Thymus (tissue), 14 donors: ENCODE measurements at places on chromosomes 13 and 19.

GRCh38 chr13:49369866-49370265, 74.0 kb downstream of the CAB39L start:
- no peak for DNase-seq

GRCh38 chr13:95164830-95165229, 136.4 kb downstream of the ABCC4 start:
- no peak for DNase-seq

GRCh38 chr19:33207040-33207620, 13.0 kb downstream of the LRP3 start:
- no peak for DNase-seq

DNA sequence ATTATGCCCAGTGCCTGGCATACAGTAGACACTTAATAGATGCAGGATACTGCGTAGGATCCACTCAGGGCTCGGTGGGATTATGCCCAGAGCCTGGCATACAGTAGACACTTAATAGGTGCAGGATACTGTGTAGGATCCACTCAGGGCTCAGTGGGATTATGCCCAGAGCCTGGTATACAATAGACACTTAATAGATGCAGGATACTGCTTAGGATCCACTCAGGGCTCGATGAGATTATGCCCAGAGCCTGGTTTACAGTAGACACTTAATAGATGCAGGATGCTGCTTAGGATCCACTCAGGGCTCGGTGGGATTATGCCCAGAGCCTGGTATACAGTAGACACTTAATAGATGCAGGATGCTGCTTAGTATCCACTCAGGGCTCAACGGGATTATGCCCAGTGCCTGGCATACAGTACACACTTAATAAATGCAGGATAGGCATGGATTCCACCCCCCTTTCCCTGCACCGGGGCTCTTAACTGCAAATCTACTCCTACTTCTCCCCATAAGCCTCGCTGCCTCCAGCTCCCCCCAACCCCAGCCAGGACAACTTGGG, 24.9 kb downstream of the SMIM24 start:
- DNase-seq, result no peak

DNA sequence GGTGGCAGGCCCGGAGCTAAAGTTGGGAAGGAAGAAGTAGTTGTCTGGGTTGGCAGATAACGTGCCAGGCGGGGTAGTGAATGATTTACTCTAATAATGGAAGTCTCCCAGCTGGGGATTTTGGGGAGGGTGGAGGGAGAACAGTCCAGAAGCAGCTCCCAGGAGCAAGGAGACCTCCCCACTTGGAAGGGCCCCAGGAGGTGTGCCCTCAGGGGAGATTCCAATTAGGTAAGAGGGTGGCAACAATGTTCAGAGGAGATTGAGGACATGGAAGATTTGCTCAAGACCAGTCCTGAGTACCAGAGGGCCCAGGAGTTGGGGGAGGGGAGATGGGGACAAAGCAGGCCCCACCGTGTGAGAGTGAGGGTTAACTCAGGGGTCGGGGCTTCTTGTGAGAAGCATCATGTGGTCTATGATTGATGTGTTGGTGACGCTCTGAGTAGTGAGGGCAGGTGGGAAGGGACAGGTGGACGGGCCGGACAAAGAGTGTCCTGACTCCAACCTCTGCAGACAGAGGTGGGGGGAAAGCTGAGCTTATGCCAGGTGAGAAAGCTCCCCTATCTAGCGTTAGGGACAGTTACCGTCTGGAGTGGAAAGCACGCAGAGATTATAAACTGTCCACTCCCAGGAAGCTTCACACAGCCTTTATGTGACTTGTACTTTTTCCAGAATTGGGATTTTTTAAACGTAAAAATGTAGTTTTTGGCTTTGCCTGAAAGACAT, 3.5 kb downstream of the SPINT2 start:
- no peak for DNase-seq

GRCh38 chr13:29165840-29166239, 345.7 kb downstream of the MTUS2 start:
- DNase-seq, result no peak

DNA sequence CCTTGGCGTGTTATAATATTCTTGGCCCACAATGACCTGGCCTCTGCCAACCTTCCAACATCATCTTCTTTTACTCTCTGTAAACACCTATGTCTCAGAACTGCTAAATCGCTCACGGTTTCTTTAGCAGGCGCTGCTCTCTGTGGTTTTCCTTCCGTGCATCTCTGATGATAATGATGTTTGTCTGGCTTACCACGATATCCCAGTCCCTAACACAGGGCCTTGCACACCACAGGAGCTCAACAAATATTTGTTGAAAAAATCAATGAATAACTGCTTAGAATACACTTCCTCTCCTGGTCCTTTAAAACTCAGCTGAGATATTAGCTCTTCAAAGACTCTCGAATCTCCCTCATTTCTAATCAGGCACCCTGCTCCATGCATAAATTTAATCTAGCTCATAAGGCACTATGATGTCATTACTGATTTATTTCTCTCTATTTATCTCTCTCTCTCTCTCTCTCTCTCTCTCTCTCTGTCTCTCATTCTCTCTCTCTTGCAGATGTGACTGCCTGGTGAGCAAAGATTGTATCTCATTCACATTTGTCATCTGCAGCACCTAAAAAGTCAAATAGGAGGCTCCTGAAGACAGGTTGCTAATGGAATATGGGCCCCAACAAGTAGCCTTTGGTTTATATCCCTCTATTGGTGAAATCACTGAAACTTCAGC, 206.4 kb downstream of the NHLRC3 start:
- no peak for DNase-seq

- DNase-seq, result no peak
Observed at GRCh38 chr13:79941752-79942151, 399.2 kb downstream of the SPRY2 start.

DNA sequence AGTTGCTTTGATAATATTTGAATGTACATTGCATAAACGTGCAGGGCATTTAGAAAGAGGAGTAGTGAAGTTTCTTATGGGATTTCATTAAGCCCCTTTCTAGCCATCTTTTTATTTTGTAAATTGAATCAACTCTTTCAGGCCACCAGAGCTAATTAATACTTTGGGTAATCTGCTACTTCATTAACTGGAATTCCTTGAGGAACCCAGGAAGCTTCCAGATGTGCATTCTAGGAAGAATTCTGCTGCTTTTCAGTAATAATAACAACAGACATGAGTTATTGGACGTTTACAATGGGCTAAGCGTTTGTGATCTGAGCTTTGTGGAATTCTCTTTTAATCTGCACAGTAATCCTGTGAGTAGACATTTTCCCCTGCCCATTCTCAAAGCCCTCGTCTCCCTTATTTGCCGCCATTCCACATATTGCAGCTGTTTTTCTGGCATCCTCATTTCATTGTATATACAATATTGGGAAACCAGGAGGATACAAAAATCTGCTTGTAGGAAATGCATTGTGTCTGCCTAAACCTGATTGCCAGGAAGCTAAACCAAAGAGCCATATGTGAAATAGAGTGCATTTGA, 103.9 kb downstream of the HS6ST3 start:
- no peak for DNase-seq

- no peak for DNase-seq
Observed at GRCh38 chr19:18895824-18896341, at the start of gene CERS1. TSS of gene CERS1 (minus strand) at chr19:18896158. CDS start at chr19:18896072, 86 bp downstream.

GRCh38 chr19:19463348-19464117, 51.8 kb downstream of the TSSK6 start:
- no peak for DNase-seq

DNA sequence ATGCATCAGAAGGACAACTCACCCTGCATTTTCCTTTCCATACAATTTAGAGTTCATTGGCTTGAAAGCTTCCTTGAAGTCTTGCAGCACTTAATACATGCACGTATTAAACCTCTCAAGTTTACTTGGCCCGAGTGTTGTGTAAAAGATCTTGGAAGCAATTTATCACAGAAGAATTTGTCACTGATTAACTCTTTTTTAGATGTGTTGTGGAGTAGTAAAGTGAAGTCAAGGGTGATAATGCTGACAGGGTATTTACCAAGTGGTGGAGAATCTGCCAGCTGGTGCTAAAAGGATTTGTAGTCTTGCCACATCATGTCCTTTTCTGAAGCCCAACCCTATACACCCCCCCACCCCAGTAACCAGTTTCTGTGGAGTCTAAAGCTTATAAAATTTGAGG, 421.0 kb upstream of the MIR17HG start:
- DNase-seq, result no peak

DNA sequence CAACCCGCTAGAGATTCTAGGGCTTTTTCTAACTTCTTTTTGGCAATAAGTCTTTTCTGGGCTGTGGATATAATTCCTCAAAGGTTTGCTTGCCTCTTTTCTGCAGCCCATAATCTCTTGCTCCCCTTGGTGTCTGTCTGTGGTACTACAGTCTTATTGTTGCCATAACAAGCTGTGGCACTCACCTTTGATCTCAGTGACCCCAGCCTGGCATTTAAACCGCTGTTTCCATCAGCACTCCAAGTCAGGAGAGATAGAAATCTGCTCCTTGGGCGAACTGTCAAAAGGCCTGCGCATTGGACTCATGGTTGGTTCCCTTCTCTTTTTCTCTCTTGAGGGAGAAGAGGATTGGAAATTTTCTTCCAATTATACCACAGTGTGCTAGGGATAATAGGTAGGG, 14.5 kb upstream of the MPHOSPH8 start:
- no peak for DNase-seq

GRCh38 chr19:28294395-28294794, 918.6 kb downstream of the UQCRFS1 start:
- DNase-seq, result no peak

- DNase-seq, result no peak
Observed at GRCh38 chr13:84393981-84394625, 511.8 kb upstream of the SLITRK1 start.

- peak; percentile 97 for DNase-seq
Observed at GRCh38 chr19:1020868-1021425, at the start of gene TMEM259. TSS of gene TMEM259 (minus strand) at chr19:1021123. CDS start at chr19:1020996, 127 bp downstream.

GRCh38 chr19:51473009-51473707, 5.2 kb upstream of the CEACAM18 start:
- DNase-seq, result peak; percentile 42
